ENCODE measurements at places on chromosomes 3 and 15. TPM values are rescaled to one million over a fixed set of nuclear protein-coding genes. Genes with fewer than 3 reads are reported as not detected.

GRCh38 chr3:146065573-146066006, 95.4 kb downstream of the PLOD2 start:
- peak; percentile 71 for DNase-seq

GRCh38 chr3:150996731-150997130, 24.2 kb upstream of the CLRN1 start:
- no peak for DNase-seq

The TRPM1 gene
- polyA plus RNA-seq: not detected

DNA sequence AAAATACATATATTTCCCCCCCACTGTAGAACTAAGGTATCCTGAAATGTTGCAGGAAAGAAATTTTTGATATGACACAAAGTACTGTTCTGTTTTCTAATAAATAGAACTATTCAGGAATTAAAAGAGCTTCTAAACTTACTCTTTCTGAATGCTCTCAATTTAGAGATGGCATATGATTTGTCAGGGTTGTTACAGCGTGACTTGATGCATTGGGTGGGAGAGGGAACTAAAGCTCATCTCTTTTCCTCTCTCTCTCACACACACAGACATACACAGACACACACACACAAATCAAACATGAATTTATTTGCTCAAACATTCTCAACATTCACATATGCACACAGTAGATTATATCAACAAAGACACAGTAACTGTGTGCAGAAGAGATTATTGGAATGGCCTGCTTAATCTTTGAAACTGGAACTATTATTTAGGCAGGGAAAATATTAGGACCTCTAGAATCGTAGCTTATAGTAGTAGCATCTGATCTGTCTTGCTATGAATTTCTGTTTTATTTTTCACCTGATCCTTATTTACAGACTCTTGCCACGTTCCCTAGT, 807.4 kb upstream of the GBE1 start:
- no peak for DNase-seq

The C3orf62 gene
- 4.2 TPM for polyA plus RNA-seq

The FBN1 gene
- 353 TPM for polyA plus RNA-seq

- DNase-seq: no peak
Measured at GRCh38 chr15:74383695-74384565, 16.5 kb upstream of the CYP11A1 start.

- no peak for DNase-seq
Measured at GRCh38 chr3:132001036-132001435, 33.8 kb downstream of the CPNE4 start.

The P2RY13 gene
- 1.9 TPM for polyA plus RNA-seq

The WNT5A gene
- 13.8 TPM for polyA plus RNA-seq

- no peak for DNase-seq
Measured at GRCh38 chr3:38613426-38613825, 36.1 kb downstream of the SCN5A start.

- DNase-seq: peak; percentile 55
Measured at GRCh38 chr15:79007066-79007465, 62.2 kb upstream of the CTSH start.

The VPS39 gene
- polyA plus RNA-seq: 46.8 TPM

GRCh38 chr3:56988458-56989168, 71.9 kb upstream of the SPATA12 start:
- peak; percentile 91 for DNase-seq
